ENCODE measurements at places on chromosomes 7 and 10.

- H3K4me1 ChIP-seq: no peaks in the 10 kb centered on the region
- H3K27me3 ChIP-seq: peaks cover 30% of the 10 kb centered on the region
- H3K4me3 ChIP-seq: no peak overlapping the region
- H3K36me3 ChIP-seq: no peaks in the 10 kb centered on the region
These were observed 47.4 kb downstream of the NRAP start for GRCh38 chr10:113616244-113617074.

- peak; percentile 65 for DNase-seq
- no peak overlapping the region for H3K27ac ChIP-seq
- H3K4me1 ChIP-seq: no peaks in the 10 kb centered on the region
- no peak overlapping the region for H3K4me3 ChIP-seq
- H3K27me3 ChIP-seq: no peaks in the 10 kb centered on the region
These were observed 208.3 kb downstream of the PPP1R3A start for GRCh38 chr7:113710310-113711096.

GRCh38 chr10:77592946-77593636 is 44.5 kb downstream of the KCNMA1 start:
- no peak overlapping the region for H3K4me3 ChIP-seq
- no peaks in the 10 kb centered on the region for H3K36me3 ChIP-seq
- no peak overlapping the region for H3K27ac ChIP-seq

GRCh38 chr7:142642316-142642715 is 107.0 kb upstream of the PRSS1 start:
- no peaks in the 10 kb centered on the region for H3K36me3 ChIP-seq
- no peak overlapping the region for H3K4me3 ChIP-seq
- peaks cover 31% of the 10 kb centered on the region for H3K4me1 ChIP-seq
- H3K27ac ChIP-seq: no peak overlapping the region
